Tibial nerve (tissue), 4 donors: ENCODE measurements at places on chromosomes 2 and 18. TPM values are rescaled to one million over a fixed set of nuclear protein-coding genes. Genes with fewer than 3 reads are reported as not detected.

The CRYGC gene
- total RNA-seq = not detected

The TUBA3D gene
- total RNA-seq = not detected

The SLC4A5 gene
- 4.2 TPM for total RNA-seq

GRCh38 chr2:214361116-214361515 is 49.7 kb upstream of the VWC2L start:
- no peaks in the 10 kb centered on the region for H3K36me3 ChIP-seq
- H3K27ac ChIP-seq = no peak overlapping the region
- DNase-seq = no peak
- no peaks in the 10 kb centered on the region for H3K27me3 ChIP-seq
- no peaks in the 10 kb centered on the region for H3K4me1 ChIP-seq

DNA sequence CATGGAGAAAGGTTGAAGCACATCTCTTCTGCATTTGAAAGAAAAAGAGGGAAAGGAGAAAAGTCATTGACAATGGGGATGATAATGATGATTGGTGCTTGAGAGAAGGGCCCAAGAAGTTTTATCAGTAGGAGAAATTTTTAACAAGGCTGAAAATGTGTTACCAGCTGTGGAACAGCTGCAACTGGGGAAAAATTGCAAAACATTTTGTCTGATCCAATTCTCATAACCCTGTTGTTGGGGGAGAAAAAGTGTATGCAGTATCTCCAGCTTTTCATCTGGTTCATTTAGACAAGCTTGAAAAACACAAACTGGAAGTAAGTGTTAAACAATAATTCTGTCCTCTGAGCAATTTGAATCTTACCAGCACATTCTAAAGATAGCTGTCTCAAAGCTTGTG is 92.7 kb downstream of the CSRNP3 start:
- no peak for DNase-seq
- H3K27ac ChIP-seq = no peak overlapping the region
- no peaks in the 10 kb centered on the region for H3K4me1 ChIP-seq
- no peaks in the 10 kb centered on the region for H3K27me3 ChIP-seq

DNA sequence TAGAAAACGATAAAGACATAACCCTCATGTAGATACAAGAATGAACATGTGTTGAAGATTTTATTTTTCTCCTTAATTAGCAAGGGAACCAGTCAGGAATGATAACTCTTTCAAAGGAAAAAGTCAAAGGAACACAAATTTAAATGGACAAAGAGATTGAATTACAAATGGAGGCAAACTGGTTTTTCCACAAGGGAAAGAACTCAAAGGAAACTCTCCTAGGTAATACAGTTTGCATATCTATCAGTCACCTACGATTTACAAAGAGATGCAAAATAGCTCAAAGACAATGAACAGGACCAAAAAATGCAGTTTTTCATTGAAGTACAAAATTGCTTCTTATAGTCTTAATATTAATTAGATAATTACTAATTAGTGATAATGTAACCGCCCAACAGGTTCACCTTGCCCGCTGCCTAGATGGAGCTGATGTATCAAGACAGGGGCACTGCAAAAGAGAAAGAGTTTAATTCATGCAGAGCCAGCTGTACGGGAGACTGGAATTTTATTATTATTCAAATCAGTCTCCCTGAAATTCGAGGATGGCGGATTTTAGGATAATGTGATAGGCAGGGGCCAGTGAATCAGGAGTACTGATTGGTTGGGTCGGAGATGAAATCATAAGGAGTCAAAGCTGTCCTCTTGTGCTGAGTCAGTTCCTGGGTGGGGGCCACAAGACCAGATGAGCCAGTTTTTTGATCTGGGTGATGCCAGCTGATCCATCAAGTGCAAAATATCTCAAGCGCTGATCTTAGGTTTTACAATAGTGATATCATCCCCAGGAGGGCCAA is 151.0 kb downstream of the TMEM17 start:
- no peak overlapping the region for H3K4me3 ChIP-seq
- H3K27ac ChIP-seq = no peak overlapping the region
- no peaks in the 10 kb centered on the region for H3K27me3 ChIP-seq
- no peak for DNase-seq

GRCh38 chr18:3814816-3815215 is 364.8 kb downstream of the TGIF1 start:
- no peaks in the 10 kb centered on the region for H3K4me1 ChIP-seq
- no peak for DNase-seq
- H3K36me3 ChIP-seq = no peaks in the 10 kb centered on the region
- no peaks in the 10 kb centered on the region for H3K27me3 ChIP-seq

- H3K36me3 ChIP-seq = no peaks in the 10 kb centered on the region
- no peak for DNase-seq
- H3K4me3 ChIP-seq = no peak overlapping the region
- no peak overlapping the region for H3K27ac ChIP-seq
- H3K27me3 ChIP-seq = no peaks in the 10 kb centered on the region
Measured at GRCh38 chr2:225207043-225207442, 164.8 kb upstream of the DOCK10 start.

- H3K4me1 ChIP-seq = no peaks in the 10 kb centered on the region
- H3K36me3 ChIP-seq = no peaks in the 10 kb centered on the region
- H3K27ac ChIP-seq = no peak overlapping the region
- no peaks in the 10 kb centered on the region for H3K27me3 ChIP-seq
- DNase-seq = no peak
- H3K4me3 ChIP-seq = no peak overlapping the region
Measured at GRCh38 chr2:172241222-172241621, 138.5 kb upstream of the DLX2 start.

- H3K27ac ChIP-seq = no peak overlapping the region
- no peaks in the 10 kb centered on the region for H3K36me3 ChIP-seq
- H3K27me3 ChIP-seq = peaks cover 12% of the 10 kb centered on the region
- H3K4me1 ChIP-seq = peaks cover 24% of the 10 kb centered on the region
- DNase-seq = peak; percentile 13
Measured at GRCh38 chr2:118056165-118056534, 32.1 kb upstream of the INSIG2 start.

DNA sequence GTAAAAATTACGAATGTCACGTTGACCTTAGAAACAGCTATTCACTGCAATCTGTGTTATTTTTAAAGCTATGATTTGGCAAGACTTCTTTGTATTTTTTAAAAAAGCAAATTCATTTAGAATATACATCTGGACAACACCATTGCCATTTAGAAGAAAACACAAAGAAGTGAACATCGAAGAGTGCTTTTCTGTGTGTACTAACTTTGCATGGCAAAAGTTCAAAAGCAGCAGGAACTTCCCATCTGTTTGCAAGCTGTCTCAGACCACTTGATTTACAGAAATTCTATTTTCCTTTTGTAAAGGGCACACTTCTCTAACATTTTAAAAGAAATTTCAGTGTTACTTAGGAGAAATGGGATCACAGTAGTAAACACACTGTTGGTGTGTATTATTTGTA is 145.9 kb downstream of the CALCRL start:
- no peaks in the 10 kb centered on the region for H3K27me3 ChIP-seq
- no peak overlapping the region for H3K4me3 ChIP-seq
- H3K4me1 ChIP-seq = no peaks in the 10 kb centered on the region
- no peak for DNase-seq

DNA sequence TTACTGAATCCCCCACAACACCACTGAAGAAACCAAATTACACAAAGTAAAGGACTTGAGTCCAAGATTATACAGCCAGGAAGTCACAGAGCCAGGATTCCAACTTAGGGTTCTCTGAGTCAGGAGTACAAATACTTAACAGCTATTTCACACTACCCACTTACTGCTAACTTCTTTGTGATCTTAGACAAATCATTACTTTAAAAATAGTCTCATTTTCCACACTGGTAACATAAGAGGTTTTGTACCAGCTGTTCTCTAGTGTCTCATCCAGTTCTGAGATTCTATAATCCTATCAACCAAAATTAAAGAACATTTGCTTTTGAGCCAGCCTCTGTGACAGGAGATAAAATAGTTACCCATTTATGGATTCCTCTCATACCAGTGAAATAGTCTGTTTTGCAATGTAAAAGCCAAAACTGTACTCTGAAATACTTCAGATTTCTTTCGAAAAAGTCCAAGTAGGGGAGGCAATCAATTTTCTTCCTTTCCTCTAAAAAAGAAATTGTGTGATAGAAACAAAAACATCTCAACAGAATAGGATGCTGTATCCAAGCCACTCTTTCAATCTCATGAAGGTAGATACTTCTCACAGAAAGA is 157.6 kb downstream of the LRATD1 start:
- no peaks in the 10 kb centered on the region for H3K4me1 ChIP-seq
- H3K27ac ChIP-seq = no peak overlapping the region
- no peak for DNase-seq
